ENCODE measurements at places on chromosomes 5 and 9. TPM values are rescaled to one million over a fixed set of nuclear protein-coding genes. Genes with fewer than 3 reads are reported as not detected.

- DNase-seq: no peak
These were observed 67.3 kb downstream of the KLHL3 start for GRCh38 chr5:137668637-137669036.

DNA sequence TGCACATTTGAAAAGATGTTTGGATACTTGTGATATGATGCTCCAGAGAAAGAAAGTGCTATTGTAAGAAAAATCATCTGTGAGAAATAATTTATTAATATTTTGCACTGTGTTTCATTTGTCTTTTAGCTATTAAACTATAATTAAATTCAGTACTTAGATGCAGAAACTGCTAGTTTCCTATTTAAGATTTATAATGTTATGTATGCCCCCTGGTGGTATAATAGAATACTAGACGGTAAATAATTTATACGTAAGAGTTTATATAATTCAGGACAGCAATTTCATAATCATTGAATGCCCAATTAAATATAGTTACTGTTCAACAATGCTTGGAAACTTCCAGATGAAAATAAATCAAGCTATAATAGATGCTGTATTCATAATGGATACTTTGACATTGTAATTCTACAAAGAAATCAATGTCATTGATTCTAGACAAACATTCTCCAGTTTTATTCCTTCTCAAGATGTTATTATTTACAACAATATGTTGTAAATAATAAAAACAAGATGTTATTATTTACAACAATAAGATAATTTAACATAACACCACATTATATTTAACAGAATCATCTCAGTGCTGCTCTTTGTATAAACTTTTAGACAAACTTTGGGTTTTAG lies 101.0 kb downstream of the TMEM232 start:
- peak; percentile 47 for DNase-seq

DNA sequence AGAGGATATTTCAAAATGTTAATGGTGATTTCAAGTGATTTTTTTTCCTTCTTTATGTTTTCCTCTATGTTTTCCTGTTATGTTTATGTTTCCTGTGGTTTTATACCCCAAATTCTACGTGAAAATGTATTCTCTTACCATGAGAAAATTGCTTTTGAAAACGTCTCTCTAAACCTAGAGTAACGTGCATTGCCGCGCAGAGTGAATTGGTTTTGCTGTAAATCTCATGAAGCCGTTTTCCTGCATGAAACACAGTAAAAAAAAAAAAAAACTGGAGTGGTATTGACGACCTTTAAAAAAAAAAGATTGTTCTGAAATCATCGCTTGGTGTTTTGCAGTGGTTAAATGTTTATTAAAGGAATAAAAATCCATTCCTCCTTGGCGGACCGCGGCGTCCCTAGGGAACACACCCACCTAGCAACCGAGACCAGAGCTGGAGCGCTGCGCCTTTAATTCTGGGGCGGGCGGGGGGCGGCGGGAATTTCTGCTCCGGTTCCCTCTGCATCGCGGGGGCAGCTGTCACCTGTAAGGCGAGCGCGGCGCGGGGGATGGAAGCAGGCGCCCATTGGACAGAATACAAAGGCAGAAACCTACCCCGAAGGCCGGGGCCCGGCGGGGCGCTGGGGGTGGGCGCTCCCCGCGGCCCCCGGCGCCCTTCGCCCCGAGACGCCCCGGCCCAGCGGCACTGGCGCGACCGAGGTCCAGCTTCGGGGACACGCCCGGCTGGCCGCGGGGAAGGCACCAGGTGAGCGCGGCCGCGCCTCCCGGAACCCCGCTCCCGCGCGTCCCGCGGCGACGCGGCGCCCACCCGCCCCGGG lies at the start of gene SOWAHA:
Gene SOWAHA (plus strand): TSS at position 522 of the 818 bp plus-strand sequence. CDS start 320 bp downstream, outside the sequence.
- DNase-seq: peak; percentile 16

DNA sequence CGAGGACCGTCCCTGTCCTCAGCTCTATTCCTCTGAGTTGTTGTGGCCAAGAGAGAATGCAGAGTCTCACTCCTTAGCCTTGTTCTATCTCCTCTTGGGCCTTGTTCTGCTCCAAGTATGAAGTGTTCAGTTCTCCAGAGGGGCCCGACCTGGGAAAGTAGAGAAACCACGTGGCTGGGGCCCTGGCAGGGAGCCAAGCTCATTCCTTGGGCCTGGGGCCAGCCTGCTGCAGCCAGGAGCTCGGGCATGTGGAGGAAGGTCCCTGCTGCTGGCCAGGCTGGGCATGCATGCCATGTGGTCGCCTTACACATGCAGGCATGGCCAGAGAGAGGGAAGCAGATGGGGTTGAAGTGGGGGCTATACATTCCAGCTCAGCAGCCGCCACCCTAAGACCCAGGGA lies 60.7 kb downstream of the COL27A1 start:
- DNase-seq: peak; percentile 73

DNA sequence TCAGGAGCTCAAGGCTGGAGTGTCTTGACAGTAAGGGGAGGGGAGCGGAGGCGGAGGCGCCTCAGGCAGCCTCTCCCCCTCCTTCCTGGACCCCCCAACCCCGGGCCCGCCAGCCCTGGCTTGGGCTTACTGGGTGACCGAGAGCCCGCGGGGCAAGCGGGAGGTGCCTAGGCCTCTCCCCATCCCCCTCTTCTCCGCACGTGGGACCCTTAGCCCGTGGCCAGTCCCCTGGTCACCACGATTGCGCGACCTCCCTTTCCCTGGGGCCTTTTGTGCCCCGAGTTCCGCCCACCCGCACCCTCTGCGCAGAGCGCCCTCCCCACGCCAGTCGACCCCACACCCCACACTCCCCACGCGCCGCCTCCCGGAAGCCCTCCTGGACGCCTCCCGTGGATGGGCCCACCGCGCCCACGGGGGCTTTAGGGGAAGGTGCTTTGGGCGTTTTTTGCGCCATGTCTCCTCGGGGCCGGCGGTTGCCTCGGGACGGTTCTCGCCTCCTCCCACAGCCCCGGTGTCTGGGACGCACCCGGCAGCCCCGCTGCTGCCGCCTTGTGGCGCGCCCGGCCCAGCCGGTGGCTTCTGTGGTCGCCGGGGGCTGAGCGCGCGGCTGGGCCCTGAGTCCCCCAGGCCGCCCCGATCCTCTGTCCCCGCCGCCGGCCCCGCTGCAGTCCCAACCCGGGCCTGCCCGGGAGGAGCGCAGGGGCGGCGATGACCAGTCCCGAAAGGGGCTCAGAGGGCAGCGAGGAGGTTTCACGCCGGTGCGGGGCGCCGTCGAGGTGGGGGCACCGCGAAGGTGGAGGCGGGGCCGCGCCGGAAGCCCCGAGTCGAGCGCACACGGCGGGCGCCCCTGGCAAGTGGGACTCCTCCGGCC lies 3.2 kb downstream of the TOR4A start:
- DNase-seq: peak; percentile 37

DNA sequence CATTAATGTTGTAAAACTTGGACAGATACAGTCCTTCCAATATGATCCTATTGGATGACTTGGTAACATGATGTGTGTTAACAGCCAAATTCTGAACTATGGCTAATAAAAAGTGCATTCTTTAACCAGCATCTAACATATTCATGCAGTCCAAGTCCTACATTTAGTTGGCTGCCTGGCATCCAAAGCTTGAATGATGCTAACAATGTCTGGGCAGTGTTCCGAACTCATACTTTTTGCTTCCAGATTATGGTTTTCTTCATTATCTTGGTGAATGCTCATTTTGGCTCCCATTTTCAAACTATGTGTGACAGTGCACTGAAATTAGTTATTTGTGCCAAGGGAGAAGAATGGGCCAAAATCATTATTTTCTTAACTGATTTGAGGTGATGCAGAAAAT lies 2.8 kb downstream of the FAM174A start:
- DNase-seq: no peak

- no peak for DNase-seq
These were observed 95.2 kb downstream of the APTX start for GRCh38 chr9:32906213-32906612.

- DNase-seq: peak; percentile 47
These were observed 29.9 kb upstream of the DMRTA1 start for GRCh38 chr9:22416692-22417060.

DNA sequence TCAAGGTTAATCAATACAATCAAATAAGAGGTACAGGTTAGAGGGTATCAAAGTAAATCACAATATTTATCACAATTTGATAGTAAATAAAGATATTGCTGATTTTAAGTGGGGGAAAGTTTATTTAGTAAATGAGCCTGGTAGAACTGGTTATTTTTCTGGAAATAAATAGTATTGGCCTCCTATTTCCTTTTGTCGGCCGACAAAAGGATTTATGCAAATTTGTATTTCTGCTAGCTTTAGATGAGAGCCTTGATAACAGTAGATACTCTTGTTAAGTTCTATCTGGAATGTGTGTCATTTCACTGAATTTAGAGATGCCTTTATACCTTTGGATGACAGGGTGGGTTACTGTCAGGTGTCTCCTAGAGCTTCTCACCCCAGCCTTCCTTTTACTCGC lies 17.8 kb upstream of the SPATA31E1 start:
- no peak for DNase-seq

DNA sequence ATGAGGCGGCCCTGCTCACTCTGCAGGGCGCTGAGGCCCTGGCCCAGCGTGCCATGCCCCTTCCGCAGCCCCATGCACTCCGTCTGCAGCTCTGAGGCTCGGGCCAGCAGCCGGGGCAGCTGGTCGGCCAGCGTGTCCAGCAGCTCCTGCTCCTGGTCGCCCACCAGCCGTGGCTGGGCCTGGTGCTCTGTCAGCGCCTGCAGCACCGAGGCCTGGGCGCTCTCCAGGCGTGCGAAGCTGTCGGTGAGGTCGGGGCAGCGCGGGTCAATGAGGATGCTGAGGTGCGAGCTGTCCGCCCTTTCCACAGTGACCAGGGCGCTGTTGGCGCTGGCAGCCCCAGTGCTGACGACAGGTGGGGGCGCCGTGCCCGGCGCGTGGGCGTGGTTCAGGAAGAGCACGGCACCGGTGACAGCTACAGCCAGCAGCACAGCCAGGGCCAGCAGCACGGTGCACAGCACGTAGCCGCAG lies 9.4 kb downstream of the FIBCD1 start:
- no peak for DNase-seq

GRCh38 chr5:6328173-6328572 lies 50.2 kb downstream of the MED10 start:
- peak; percentile 24 for DNase-seq

GRCh38 chr5:141916522-141916921 lies 7.1 kb upstream of the DELE1 start:
- DNase-seq: no peak

DNA sequence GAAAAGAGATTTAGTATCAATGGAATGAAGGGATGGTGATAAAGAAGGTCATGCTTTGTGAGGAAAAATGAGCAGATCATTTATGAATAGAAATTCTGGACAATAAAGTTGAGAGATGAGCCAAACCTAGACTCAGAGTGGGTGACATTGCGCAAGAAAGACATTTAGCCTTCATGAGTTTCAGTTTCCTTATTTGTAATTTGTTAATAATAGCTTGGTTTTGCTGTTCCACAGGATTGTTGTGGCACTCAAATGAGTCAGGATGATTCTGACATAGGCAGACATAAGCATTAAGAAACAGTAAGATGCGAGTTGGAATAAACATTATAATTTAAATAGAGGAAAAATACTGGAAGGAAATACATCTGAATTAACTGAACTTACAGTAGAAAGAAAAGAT lies 34.8 kb downstream of the ITGA2 start:
- DNase-seq: peak; percentile 62

DNA sequence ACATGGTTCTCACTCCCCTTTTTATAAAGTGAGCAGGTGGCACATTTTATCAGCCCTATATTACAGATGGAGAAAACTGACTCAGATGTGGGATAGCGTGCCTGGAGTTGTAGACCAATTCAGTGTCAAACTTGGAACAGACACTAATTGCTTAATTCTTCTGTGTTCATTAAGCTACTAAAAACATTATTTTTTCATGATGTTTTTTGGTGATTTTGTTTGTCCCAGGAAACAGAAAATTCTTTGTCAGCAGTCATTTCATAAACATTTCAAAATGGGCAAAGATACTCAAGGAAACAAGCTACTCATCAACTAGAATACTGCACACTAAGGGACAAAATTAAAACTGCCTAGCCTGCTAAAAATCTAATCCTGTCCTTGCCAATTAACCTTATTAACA lies 2.2 kb downstream of the ABHD17B start:
- DNase-seq: no peak

DNA sequence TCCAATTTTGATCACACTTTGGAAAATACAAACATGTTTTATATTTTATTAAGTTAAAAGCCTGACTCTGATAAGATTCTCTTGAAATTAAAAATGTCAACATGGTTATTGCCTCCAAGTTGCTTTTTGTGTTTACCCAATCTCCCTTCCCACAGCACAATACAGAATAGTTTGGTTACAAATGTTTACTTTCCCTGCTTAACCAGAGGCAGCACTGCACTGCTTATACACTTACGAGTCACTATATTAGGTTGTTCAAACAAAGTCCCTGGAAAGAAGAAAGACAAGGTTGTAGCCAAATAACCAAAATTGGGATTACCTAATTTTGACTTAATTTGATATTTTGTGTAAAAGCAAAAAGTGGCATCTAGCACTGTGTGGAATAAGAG lies 25.9 kb downstream of the SRFBP1 start:
- no peak for DNase-seq

DNA sequence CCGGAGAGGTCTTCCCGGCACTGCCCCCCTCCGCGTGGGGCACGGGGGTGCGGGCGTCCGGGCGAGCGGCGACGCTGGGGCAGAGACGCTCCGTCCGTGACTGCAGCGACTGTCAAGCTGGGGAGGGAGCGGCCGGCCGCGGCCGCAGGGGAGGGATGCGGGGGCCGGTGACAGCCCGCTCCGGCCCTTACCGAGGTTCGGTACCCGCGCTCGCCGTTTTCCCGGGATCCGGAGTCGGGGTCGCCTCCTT lies 400 bp downstream of the KDM4C start:
- no peak for DNase-seq

GRCh38 chr5:179255527-179256327 lies 89.5 kb downstream of the ADAMTS2 start:
- no peak for DNase-seq

- no peak for DNase-seq
These were observed 161.4 kb downstream of the PIK3R1 start for GRCh38 chr5:68376935-68377334.

- no peak for DNase-seq
These were observed 186.9 kb downstream of the GADD45G start for GRCh38 chr9:89791754-89792153.

GRCh38 chr9:97425973-97426336 lies 14.1 kb downstream of the TDRD7 start:
- no peak for DNase-seq

The ST6GALNAC6 gene
- 111 TPM for total RNA-seq

The RNF20 gene
- total RNA-seq: 30.3 TPM

The DPP7 gene
- 132 TPM for total RNA-seq

The HTR4 gene
- not detected for total RNA-seq

The AGXT2 gene
- total RNA-seq: not detected

The C5orf52 gene
- total RNA-seq: not detected

The IFNA17 gene
- total RNA-seq: not detected

The PKD2L2 gene
- total RNA-seq: not detected

The PDE6A gene
- total RNA-seq: 0.47 TPM

The PCDHGA3 gene
- total RNA-seq: 0.48 TPM

The WDR55 gene
- total RNA-seq: 20.6 TPM
